NB4 (cell line): ENCODE measurements at places on chromosomes 2 and 18.

DNA sequence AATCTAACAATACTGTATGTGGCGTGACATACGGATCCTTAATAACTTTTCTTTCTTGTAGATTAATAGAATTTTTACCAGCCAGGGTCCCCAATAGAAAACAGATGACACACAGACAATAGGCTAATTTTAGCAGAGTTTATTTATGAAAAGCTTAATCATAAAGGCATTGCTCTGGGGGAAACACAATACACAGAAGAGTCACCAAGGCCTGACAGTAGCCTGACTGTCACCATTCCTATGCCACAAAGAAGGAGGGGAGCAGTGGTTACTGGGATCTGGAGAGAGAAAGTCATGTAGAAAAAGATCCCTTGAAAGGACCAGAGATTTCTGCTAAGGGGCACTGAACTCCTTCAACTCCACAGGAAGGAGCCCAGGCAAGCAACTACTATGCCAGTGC, 139.5 kb downstream of the METTL4 start:
- DNase-seq, result no peak

- DNase-seq, result no peak
Measured at GRCh38 chr2:177733-178132, 86.1 kb downstream of the SH3YL1 start.

DNA sequence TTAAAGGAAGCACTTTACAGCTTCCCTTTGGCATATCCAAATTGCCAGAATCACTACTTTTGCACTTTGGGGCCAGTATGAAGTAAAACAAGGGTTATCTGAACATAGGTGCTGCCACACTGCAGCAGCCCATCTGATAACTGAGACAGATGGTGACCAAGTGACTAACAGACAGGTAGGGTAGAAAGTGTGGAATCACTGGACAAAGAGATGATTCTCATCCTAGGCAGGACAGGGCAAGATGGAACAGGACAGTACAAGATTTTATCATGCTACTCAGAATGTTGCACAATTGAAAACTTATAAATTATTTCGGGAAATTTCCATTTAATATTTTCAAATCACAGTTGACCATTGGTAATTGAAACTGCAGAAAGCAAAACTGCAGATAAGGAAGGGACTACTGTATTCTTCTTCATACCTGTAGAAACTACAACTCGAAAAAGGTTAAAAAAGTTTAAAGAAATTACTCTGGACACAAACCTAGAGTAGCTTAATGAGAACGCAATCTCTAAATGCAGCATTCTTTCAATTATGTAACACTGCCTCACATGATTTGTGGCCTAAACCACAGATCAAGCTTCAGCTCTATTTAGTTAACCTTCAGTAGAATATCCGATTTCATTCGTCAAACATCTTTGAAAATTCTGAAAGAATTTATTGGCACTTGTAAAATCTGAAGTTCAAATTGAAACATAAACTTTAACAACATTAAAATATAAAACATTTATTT, 31.4 kb downstream of the HEATR5B start:
- no peak for DNase-seq

- DNase-seq, result no peak
Measured at GRCh38 chr18:11759456-11759855, 70.4 kb downstream of the GNAL start.

DNA sequence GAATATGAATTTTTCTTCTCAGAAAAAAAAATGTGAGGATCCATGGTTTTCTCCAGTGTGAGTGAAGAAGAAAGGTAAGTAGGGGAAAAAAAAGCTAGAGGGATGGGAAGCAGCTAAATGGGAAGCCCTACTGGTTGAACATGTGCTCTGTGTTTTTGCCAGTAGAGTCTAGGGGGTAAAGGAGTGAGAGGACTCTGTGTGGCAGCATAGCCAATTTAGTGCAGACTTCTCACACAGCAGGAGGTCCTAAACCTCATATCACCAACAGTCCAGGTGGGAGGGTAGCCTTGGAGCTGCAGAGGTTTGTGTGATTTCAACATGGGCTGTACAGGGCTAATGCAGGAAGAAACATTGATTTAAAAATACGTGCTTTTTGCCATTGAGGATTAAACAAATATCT, 334.5 kb upstream of the SPHKAP start:
- DNase-seq, result no peak
